ENCODE measurements at places on chromosomes 13 and 19. TPM values are rescaled to one million over a fixed set of nuclear protein-coding genes. Genes with fewer than 3 reads are reported as not detected.

SHANK1 gene
- total RNA-seq, result 0.06 TPM

PEX11G gene
- total RNA-seq, result 2.6 TPM

DNA sequence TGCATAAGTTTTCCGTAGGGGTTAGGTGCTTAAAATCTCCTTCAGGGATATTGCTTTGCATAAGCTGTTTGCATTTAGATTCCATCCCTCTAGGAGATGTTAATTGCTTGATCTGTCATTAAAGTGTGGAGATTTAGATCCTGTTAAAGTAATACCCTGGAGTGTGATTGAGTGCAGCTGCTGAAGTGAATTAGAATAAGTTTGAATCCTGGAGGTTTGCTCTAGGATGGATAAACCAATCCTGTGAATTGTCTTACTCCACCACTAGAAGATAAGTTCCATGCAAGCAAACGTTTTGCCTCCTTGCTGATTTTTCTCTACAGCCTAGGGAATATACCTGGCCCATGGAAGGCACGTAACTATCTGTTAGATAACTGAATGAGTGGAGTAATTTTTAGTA is 1487.2 kb upstream of the PRR20A start:
- H3K4me1 ChIP-seq, result no peaks in the 10 kb centered on the region
- no peak for DNase-seq
- H3K27ac ChIP-seq, result no peak overlapping the region
- no peaks in the 10 kb centered on the region for H3K27me3 ChIP-seq
- no peaks in the 10 kb centered on the region for H3K36me3 ChIP-seq

- no peaks in the 10 kb centered on the region for H3K4me1 ChIP-seq
- H3K27me3 ChIP-seq, result no peaks in the 10 kb centered on the region
- DNase-seq, result no peak
- no peak overlapping the region for H3K27ac ChIP-seq
Observed at GRCh38 chr13:100341327-100341726, 247.3 kb downstream of the GGACT start.

GRCh38 chr19:34677386-34678084 is at the start of gene ZNF302:
ZNF302 (plus strand) TSS chr19:34677678; CDS start chr19:34678805, 1,127 bp downstream.
- H3K4me3 ChIP-seq, result peak within 1 kb of the TSS; percentile 72
- peak within 1 kb of the TSS; percentile 98 for H3K27ac ChIP-seq
- no peaks in the 10 kb centered on the region for H3K36me3 ChIP-seq
- DNase-seq, result peak; percentile 98
- no peaks in the 10 kb centered on the region for H3K27me3 ChIP-seq

DNA sequence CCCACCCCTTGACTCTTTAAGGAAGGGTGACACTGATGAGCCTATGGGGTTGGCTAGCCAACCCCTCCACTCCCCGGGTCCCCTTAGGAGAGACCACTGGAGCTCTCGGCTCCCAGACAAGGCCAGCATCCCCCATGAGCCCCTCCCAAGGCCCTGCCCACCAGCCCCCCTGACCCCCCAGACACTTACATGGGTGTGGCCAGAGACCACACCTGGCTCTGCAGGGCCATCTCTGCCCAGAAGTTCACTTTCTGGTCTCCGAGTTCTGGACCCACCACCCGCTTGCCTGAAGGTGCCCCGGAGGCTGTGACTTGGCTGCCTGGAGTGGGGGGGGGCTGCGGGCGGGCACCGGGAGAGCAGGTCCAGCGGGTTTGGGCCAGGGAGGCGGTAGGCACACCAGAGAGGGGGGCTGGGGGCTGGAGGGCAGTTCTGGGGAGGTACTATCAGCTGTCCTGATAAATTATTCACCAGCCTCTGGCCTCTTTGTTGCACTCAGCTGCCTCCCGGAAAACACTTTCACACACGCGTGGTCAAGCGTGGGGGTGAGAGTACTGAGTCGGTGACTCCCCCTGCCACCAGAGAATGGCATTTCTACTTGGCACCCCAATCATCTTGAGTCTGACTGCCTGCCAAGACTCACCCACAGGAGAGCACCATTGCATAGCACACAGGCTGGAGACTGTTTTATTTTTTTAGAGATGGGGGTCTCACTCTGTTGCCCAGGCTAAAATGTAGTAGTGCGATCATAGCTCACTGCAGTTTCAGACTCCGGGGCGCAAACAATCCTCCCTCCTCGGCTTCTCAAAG is at the start of gene PALM3:
TSS of gene PALM3 (minus strand) at position 326 of the 807 bp plus-strand sequence. CDS start at position 230, 96 bp downstream.
- H3K4me3 ChIP-seq, result peak within 1 kb of the TSS; percentile 33
- H3K27ac ChIP-seq, result peak within 1 kb of the TSS; percentile 89
- DNase-seq, result peak; percentile 85
- no peaks in the 10 kb centered on the region for H3K27me3 ChIP-seq

DNA sequence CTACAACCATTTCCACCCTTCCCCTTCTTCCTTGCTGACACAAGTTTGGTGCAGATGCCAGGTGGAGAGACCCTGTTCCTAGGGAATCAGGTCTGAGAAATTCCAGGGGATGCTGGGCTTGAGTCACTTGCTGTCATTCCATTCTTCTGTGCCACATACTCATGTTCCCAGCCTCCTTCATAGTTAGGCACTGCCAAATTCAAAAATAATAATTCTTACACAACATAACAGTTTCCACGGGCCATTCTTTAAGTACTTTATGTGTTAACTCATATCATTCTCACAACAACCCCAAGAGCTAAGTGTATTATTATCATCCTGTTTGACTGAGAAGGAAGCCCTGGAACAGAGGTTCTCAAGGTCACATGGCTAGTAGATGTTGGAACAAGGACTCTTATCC is 27.1 kb upstream of the POMP start:
- H3K27me3 ChIP-seq, result peaks cover 3% of the 10 kb centered on the region
- H3K4me1 ChIP-seq, result no peaks in the 10 kb centered on the region
- no peaks in the 10 kb centered on the region for H3K36me3 ChIP-seq
- no peak overlapping the region for H3K4me3 ChIP-seq

GRCh38 chr13:45879666-45880065 is 28.1 kb upstream of the SIAH3 start:
- no peak for DNase-seq
- H3K36me3 ChIP-seq, result no peaks in the 10 kb centered on the region
- H3K27me3 ChIP-seq, result no peaks in the 10 kb centered on the region
- H3K27ac ChIP-seq, result no peak overlapping the region

All from pancreas (tissue), 10 donors.